ENCODE measurements at places on chromosomes 13 and 19. TPM values are rescaled to one million over a fixed set of nuclear protein-coding genes. Genes with fewer than 3 reads are reported as not detected.
A peak's percentile ranks its signal among the peaks of the same experiment; 100 is the strongest.

- DNase-seq = no peak
Measured at GRCh38 chr19:9528757-9529336, 9.6 kb downstream of the ZNF426 start.

The GPC6 gene
- polyA plus RNA-seq = 0.48 TPM

DNA sequence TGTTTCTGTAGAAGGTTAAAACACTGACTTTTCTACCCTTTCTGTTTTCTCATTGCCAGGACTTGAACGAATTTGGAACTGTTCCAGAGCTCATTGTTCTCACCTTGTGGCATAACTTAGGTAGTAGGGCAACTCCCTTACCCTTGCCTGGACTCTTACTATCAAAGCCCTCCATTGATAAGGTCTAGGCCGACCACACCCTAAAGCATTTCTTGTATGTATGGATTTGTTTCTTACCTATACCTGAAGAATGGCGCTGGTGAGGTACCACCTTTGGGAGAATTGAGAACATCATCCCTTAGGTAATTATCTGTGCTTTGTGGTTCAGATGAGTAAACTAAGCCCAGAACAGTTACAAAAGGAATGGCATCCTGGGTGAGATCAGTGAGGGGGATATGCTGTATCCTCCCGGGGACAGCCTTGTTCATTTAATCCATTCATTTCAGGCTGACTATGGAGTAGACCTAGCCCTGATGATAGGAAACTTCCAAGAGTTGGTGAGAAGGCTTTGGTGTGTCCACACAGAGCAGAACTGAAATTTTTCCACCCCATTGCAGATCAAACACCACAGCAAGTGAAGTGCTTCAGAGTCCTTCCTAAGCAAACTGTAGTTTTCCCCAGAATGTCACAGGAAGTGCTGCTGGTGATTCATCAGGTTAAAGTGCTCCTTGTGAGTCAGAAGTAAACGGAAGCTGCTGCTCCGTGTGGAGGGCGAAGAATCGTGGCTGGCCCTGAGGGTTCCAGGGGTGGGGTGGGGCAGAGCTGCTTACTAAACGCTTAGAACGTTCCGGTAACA lies 113.0 kb downstream of the TEX26 start:
- DNase-seq = no peak

- no peak for DNase-seq
Measured at GRCh38 chr19:38358071-38358470, 16.3 kb upstream of the PSMD8 start.

GRCh38 chr19:51552996-51553725 lies 17.9 kb upstream of the ZNF175 start:
- no peak for DNase-seq

The CACNG7 gene
- polyA plus RNA-seq = not detected

DNA sequence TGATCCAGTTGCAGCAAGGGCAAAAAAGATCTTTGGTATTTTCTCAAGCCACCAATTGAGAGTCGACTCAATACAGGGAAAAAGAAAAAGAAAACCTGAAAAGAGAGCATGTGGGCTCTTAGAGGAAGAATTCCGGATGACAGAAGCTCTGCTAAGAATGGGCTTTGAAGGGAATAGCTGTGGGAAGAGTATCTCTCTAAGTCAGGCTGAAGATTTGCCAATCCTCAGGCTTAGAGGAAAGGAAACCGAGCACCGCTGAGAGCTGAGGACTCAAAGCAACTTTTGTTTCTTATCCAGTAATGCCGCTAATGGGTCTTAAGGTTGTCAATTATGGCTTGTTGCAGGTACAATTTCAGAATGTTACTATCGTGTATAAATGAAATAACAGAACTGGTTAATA lies 166.4 kb downstream of the EFNB2 start:
- DNase-seq = no peak

The SLC27A5 gene
- 14.9 TPM for polyA plus RNA-seq

The IRGQ gene
- polyA plus RNA-seq = 3.9 TPM

- peak; percentile 83 for DNase-seq
Measured at GRCh38 chr19:1106841-1107660, 3.3 kb downstream of the GPX4 start.

GRCh38 chr13:27339299-27339698 lies 68.7 kb downstream of the RASL11A start:
- no peak for DNase-seq

GRCh38 chr13:112102243-112102642 lies 35.3 kb downstream of the SOX1 start:
- no peak for DNase-seq

The ZNF829 gene
- polyA plus RNA-seq = 1.3 TPM

The PRR36 gene
- polyA plus RNA-seq = 0.06 TPM

- DNase-seq = no peak
Measured at GRCh38 chr13:73039201-73040108, 19.4 kb upstream of the KLF5 start.

DNA sequence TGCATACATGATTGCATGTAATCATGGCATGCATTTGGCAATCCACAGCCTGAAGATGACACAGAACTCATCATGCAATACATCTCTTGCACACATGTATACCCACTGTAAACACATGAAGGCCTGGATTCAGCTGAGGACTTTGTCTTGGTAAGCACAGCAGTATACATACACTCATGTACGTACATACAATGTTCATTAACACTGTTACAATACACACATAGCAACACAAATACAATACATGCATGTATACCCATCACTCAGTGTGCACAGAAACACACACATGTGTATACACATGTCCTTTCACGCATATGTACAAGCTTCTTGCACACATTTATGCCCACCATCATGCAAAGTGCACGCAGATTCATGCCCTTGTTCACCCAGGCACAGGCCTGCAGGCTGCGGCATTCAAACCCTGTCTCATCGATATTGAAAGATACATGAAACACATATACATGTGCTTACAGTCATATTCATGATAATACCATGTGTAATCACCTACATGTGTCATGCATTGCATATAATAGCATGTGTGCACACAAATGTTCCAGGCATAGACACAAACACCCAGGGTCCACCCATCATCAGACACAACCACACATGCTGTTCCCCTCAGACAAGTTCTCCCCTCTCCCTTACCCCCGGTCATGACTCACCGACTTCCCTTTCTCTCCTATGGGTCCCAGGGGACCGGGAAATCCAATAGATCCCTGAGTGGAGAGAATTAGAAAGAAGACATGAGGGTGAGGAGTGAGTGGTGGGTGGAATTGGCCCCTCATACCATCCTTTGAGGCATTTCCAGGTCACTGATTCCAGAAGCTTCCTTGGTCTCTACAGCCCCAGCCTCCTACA lies 28.7 kb downstream of the COL5A3 start:
- DNase-seq = no peak

DNA sequence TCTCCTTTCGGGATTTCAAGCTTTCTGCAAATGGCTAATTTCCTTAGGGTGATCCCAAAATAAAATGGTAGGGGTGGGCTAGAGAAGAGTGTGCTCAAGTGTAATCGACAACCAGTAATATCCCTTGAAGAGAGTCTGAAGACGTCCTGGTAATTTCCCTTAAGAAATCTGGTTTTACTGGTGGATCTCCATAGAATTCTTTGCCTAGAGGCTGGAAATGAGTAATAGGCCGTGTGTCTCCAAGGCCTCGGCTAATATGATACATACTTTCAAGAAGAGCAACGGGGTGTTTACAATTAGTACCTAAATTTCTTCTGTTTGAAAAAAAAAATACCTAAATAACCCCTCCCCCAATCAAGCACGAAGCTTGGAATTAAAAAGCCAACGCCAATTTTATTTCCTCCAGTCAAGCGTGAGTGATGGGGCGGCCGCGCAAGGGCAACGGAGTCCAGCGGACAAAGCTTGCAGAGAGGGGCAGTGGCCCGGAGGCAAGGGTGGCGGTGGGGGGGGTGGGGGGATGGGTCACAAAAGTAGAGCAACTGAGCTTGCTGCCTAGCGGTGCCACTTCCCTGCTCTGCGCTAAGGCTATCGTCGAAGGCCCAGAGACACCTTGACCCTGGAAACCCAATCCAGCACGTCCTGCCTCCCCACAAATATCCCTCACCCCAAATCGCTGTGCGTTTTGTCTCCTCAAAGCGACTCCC lies 7.8 kb downstream of the SOX21 start:
- DNase-seq = no peak

The ZNF540 gene
- polyA plus RNA-seq = 4.8 TPM

The IZUMO4 gene
- polyA plus RNA-seq = 13.6 TPM

The ZNF577 gene
- polyA plus RNA-seq = 13.2 TPM

The HOMER3 gene
- polyA plus RNA-seq = 279 TPM

The KRTDAP gene
- polyA plus RNA-seq = not detected

DNA sequence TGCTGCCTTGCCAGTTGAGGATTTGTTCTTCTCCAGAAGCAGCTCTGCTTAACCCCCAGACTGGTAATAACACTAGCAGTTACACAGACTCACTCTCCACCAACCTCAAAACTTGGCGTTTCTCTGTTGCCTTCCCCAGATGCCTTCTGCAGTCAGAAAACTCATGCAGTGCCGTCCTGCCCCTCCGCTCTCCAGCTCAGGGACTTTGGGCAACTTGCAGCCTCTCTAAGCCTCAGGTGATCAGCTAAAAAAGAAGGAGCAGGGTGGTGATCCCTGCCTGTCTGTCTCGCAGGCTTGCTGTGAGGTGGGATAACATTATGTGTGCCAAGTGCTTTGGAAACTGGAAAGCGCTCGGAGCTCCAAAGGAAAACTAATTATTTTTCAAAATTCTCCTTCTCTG lies 391.6 kb downstream of the HS6ST3 start:
- no peak for DNase-seq

GRCh38 chr13:113147206-113147605 lies 11.2 kb upstream of the PROZ start:
- DNase-seq = no peak

DNA sequence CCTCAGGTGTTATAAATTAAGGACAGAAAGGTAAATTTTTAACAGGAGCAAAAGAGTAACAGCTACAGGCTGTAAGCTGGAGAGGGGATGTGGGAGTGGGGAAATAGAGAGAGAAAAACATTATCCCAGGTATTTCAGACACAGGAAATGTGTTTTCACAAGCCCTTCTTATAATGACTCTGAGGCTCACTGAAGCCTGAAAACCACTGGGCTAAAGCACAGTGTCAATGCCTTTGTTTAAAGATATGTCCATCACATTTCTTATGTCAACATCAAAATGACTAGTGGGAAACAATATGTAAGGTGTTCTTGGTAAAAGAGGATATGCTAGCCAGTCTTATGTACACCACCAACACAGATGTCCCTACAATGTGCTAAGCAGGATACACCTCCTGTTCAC lies 365.9 kb downstream of the FGF14 start:
- DNase-seq = no peak

The KLK14 gene
- 0.12 TPM for polyA plus RNA-seq

- DNase-seq = no peak
Measured at GRCh38 chr13:102012299-102013293, 389.3 kb downstream of the FGF14 start.

- DNase-seq = peak; percentile 85
Measured at GRCh38 chr19:6802336-6803035, 30.0 kb downstream of the VAV1 start.

DNA sequence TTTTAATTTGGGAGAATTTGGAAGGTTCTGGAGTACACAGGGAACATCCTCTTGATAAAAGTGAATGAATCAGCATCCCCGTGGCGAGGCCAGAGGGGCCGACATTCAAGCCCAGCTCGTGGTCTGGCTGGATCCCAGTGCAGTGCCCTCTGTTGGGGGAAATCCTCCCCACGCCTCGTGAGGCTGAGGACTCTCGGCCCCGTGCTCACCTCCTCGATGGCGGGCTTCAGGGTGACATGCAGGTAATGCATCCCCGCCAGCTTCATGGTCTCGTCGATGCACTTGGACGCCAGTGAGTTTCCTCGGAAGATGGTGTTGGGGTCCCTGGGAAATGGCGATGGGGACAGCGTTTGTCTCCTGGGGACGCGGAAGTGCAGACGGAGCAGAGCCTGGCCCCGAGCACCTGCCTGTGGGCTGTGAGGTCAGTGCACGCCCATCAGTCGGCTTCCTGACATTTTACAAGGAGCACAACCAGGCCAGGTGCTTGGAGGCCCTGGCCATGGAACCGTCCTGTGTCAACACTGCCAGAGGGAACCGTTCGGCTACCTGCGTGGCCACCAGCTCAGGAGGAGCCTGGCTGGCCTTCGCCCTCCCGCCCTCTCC lies 43.3 kb upstream of the C13orf46 start:
- no peak for DNase-seq

DNA sequence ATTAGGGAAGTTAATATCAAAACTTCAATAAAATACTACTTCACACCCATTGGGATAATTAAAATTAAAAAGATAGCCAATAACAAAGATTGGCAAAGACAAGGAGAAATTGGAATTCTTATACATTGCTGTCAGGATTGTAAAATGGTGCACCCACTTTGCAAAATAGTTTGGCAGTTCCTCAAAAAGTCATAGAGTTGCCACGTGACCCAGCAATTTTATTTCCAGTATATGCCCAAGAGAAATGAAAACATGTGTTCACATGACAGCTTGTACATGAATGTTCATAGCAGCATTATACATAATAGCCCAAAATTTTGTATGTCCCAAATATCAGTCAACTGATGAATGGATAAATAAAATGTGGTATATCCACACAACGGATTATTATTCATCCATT lies 3.3 kb downstream of the MBD3L1 start:
- no peak for DNase-seq

The ICAM5 gene
- polyA plus RNA-seq = 0.29 TPM

GRCh38 chr13:60347174-60347573 lies 49.8 kb upstream of the TDRD3 start:
- no peak for DNase-seq

The ZGLP1 gene
- 24.1 TPM for polyA plus RNA-seq

The ENOX1 gene
- 0.42 TPM for polyA plus RNA-seq

The CNFN gene
- 15.7 TPM for polyA plus RNA-seq

The LRRC63 gene
- 0.10 TPM for polyA plus RNA-seq

GRCh38 chr13:45781553-45782326 lies 69.8 kb downstream of the SIAH3 start:
- DNase-seq = no peak

DNA sequence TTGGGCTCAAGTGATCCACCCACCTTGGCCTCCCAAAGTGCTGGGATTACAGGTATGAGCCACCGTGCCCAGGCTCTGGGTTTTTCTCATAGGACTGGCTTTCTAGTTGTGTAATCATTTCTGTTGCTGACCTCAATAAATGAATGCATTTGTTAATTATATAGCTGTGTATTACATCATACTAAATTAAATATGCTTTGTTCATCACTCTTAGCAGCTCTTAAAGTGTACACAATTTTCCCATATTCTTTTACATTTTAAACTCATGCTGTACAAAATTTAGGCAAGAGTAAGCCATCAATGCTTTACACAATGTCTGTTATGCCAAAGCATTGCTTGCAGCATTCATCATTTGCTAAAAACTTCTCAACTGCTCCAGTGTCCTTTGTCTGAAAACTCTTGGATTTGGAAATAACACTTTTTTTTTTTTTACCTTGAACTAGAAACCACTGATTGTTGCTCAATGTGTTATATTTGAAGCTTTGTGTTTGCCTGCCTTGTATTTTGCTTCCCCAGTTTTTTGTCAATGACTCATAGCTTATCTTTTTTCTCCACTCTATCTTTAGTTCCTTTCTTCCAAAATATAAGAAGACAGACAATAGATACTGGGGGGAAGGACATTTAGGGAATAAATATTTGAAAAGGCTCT lies 31.4 kb downstream of the CCDC122 start:
- no peak for DNase-seq

- no peak for DNase-seq
Measured at GRCh38 chr19:42067315-42067888, 2.6 kb downstream of the GRIK5 start.
